ENCODE measurements at places on chromosomes 6 and 20.

DNA sequence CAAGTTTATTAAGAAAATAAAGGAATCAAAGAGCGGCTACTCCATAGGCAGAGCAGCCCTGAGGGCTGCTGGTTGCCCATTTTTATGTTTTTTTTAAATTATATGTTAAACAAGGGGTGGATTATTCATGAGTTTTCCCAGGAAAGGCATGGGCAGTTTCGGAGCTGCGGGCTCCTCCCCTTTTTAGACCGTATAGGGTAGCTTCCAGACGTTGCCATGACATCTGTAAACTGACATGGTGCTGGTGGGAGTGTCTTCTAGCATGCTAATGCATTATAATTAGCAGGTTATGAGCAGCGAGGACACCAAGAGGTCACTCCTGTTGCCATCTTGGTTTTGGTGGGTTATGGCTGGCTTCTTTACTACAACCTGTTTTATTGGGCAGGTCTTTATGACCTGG is 301.8 kb downstream of the TFAP2C start:
- peaks cover 44% of the 10 kb centered on the region for H3K27me3 ChIP-seq
- H3K4me1 ChIP-seq = no peaks in the 10 kb centered on the region
- no peak overlapping the region for H3K27ac ChIP-seq
- DNase-seq = no peak
- no peaks in the 10 kb centered on the region for H3K36me3 ChIP-seq
- H3K4me3 ChIP-seq = no peak overlapping the region

GRCh38 chr6:33768644-33769120 is 20.2 kb downstream of the LEMD2 start:
- no peaks in the 10 kb centered on the region for H3K4me1 ChIP-seq
- H3K36me3 ChIP-seq = peaks cover 5% of the 10 kb centered on the region
- DNase-seq = peak; percentile 81
- H3K27me3 ChIP-seq = peaks cover 9% of the 10 kb centered on the region
- no peak overlapping the region for H3K27ac ChIP-seq

DNA sequence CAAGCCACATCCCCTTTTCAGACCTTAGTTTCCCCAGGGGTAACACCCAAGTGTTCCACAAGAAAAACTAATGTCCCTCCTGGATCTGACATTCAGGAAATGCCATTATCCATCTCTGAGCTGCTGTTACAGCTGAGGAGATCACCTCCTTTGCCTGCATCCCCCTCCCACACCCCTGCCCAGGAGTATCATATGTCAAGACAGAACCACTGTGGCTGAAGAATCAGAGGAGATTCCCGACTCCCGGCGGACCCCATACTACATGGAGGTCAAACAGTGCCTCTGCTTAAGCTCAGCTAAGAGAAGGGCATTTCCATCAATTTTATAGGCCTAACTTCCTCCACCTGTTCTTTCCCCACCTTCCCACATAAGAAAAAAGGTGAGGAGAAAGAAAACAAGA is 36.8 kb upstream of the LRFN2 start:
- no peaks in the 10 kb centered on the region for H3K27me3 ChIP-seq
- no peaks in the 10 kb centered on the region for H3K36me3 ChIP-seq
- H3K27ac ChIP-seq = no peak overlapping the region
- no peak overlapping the region for H3K4me3 ChIP-seq
- no peak for DNase-seq

DNA sequence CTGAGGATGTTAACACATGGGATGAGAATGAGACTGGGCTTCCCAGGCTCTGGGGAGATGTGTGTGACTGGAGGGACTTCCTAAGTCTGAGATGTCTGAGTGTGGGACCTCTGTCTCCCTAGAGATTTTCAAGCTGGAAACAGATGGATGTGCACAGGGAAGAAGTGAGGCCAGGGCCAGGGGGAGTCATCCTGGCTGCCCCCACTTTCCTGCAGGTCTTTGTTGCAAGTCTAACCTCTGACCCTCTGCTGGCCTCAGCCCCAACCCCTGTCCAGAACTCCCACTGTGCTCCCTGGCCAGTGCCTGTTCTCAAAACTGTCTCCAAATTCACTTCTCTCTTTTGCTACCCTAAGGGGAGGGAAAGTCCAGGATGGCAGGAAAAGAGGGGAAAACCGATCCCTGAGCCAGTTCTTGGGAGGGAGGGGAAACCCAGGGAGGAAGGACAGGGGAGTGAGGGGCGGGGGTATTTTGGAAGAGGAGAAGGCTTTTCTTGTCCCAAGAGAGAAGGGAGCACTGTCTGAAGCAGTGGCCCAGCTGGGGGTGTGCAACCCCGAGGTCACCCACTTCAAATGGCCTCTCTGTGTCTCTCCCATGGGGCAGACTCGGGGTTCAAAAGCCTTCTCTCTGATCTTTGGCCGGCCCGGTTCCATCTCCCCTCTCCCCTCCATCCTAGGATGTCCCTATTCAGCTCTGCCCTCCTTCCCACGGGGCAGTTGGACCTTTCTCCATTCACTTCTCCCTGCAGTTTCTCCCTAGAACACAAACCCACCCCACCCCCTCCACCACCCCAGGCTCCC is 3.1 kb downstream of the PPP1R18 start:
- peak overlapping the region; percentile 100 for H3K4me3 ChIP-seq
- peaks cover 42% of the 10 kb centered on the region for H3K4me1 ChIP-seq
- H3K27me3 ChIP-seq = no peaks in the 10 kb centered on the region
- H3K36me3 ChIP-seq = peaks cover 75% of the 10 kb centered on the region
- peak; percentile 19 for DNase-seq

DNA sequence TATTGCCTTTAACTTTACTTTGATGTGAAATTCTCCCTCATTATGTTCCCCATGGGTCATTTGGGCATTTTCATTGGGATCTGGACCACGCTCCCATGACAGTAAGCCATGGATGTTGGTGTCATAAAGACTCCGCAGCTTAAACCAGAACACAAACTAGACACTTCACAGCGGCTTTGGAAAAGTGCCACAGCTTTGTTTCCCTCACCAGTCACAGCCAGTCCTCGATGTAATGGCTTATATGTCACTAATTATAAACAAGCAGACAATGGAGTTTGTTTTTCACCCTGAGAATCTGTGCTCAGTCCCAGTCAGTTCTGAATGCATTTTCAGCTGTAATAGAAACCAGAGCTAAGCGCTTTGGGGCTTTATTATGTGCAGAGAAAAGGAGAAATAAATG is 23.2 kb upstream of the DAAM2 start:
- peaks cover 19% of the 10 kb centered on the region for H3K27me3 ChIP-seq
- no peak for DNase-seq
- H3K4me1 ChIP-seq = no peaks in the 10 kb centered on the region
- no peak overlapping the region for H3K4me3 ChIP-seq
- no peak overlapping the region for H3K27ac ChIP-seq

- DNase-seq = peak; percentile 79
- peaks cover 6% of the 10 kb centered on the region for H3K36me3 ChIP-seq
- H3K27me3 ChIP-seq = no peaks in the 10 kb centered on the region
- peaks cover 21% of the 10 kb centered on the region for H3K4me1 ChIP-seq
- peak overlapping the region; percentile 82 for H3K4me3 ChIP-seq
- H3K27ac ChIP-seq = peak overlapping the region; percentile 81
These were observed 412 bp downstream of the TRIB3 start for GRCh38 chr20:380763-381580.

DNA sequence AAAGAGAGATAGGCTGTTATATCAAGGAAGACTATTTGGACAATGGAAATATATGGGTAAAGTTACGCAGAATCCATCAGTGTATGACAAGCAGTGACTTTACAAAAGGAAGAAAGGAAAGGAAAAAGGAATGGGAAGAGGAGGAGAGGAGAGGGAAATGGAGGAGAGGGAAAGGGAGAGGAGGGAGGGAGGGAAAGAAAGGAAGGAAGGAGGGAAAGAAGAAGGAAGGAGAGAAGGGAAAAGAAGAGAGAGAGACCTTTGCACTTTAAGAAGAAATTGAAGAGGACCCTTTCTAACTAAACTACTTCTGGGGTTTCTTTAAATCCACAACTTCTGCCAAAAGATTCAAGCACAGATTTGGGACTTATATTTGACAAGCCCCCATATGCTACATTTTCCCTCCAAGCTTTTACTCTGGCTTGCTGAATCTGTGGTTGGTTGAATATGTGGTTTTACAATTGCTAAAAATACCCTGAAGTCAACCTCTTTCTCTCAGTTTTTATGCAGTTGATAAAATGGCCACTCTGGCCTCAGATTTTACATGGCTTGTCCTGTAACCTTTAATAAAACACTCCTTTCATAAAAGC is 120.8 kb upstream of the RAB32 start:
- DNase-seq = no peak
- H3K4me1 ChIP-seq = no peaks in the 10 kb centered on the region
- H3K27me3 ChIP-seq = peaks cover 1% of the 10 kb centered on the region
- H3K36me3 ChIP-seq = no peaks in the 10 kb centered on the region
- no peak overlapping the region for H3K27ac ChIP-seq

DNA sequence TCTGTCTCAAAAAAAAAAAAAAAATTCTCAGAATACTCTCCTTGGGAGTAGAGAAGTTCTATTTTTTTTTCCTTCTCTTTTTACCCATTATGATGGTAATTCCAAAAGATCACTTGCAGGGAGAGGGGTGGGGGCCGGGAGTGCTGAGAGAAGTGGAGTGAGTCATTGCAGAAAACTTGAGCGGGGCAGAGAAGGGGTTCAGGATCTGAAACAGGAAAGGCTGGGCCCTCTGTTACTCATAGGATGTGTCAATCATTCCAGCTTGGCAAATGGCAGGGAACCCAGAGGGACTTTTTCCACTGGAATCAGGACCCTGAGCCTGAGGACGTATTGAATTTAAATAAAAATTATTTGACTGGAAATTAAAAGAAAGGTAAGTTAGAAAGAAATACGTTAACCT is 111.4 kb upstream of the ARMC2 start:
- peaks cover 2% of the 10 kb centered on the region for H3K4me1 ChIP-seq
- H3K36me3 ChIP-seq = no peaks in the 10 kb centered on the region
- H3K27ac ChIP-seq = no peak overlapping the region
- no peak for DNase-seq

DNA sequence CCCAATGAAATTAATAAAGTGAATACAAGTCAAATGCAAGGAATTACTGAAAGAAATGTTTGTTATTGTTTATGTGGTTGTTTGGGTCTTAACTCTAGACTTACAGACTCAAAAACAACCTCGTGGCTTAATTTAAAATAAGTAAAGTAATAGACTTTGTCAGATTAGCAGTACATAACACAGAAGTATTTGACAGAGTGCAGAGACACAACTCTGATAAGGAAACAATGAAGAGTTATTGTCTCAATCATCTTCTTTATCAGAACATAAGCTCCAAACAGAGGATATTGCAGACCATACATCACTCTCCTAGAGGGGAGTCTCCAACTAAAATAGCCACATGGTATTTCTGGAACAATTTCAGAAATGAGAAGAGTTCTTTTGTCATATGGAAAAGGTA is 487.7 kb upstream of the HS3ST5 start:
- DNase-seq = no peak
- no peak overlapping the region for H3K4me3 ChIP-seq
- no peaks in the 10 kb centered on the region for H3K36me3 ChIP-seq
- H3K27me3 ChIP-seq = no peaks in the 10 kb centered on the region
- no peak overlapping the region for H3K27ac ChIP-seq

GRCh38 chr6:78525976-78526375 is 341.4 kb upstream of the IRAK1BP1 start:
- H3K4me3 ChIP-seq = no peak overlapping the region
- no peaks in the 10 kb centered on the region for H3K27me3 ChIP-seq
- H3K4me1 ChIP-seq = no peaks in the 10 kb centered on the region

DNA sequence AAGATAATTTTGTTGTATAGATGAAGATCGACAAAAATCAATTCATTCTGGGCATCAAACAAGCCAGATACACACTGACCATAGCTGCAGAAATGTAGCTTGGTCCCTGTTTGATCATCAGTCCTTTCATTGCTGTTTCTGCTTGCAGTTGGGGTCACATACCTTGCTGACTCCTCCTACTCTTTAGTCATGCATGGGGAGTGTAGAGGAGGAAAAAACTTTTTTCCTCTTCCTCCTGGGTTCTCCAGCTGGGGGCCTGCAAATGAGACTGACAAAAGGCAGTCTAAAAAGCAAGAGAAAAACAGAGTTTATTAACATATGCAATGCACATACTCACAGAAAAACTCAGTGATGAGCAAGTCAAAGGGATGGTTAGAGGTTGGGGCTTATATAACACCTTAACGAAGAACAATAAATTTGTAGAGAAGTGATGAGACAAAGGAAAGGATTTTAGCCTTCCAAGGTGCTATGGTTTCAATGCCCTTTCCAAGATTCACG is 105.8 kb downstream of the QRSL1 start:
- no peaks in the 10 kb centered on the region for H3K36me3 ChIP-seq
- no peak for DNase-seq
- H3K27me3 ChIP-seq = peaks cover 2% of the 10 kb centered on the region
- H3K4me1 ChIP-seq = no peaks in the 10 kb centered on the region
- H3K27ac ChIP-seq = no peak overlapping the region
- H3K4me3 ChIP-seq = no peak overlapping the region

- no peak overlapping the region for H3K4me3 ChIP-seq
- H3K27ac ChIP-seq = no peak overlapping the region
- no peaks in the 10 kb centered on the region for H3K27me3 ChIP-seq
- no peaks in the 10 kb centered on the region for H3K4me1 ChIP-seq
These were observed 134.2 kb downstream of the PLCB4 start for GRCh38 chr20:9203081-9203447.

- H3K4me3 ChIP-seq = no peak overlapping the region
- peak overlapping the region; percentile 23 for H3K27ac ChIP-seq
- no peaks in the 10 kb centered on the region for H3K36me3 ChIP-seq
- no peaks in the 10 kb centered on the region for H3K27me3 ChIP-seq
- no peak for DNase-seq
These were observed 63.4 kb upstream of the MRPS10 start for GRCh38 chr6:42280966-42281533.

DNA sequence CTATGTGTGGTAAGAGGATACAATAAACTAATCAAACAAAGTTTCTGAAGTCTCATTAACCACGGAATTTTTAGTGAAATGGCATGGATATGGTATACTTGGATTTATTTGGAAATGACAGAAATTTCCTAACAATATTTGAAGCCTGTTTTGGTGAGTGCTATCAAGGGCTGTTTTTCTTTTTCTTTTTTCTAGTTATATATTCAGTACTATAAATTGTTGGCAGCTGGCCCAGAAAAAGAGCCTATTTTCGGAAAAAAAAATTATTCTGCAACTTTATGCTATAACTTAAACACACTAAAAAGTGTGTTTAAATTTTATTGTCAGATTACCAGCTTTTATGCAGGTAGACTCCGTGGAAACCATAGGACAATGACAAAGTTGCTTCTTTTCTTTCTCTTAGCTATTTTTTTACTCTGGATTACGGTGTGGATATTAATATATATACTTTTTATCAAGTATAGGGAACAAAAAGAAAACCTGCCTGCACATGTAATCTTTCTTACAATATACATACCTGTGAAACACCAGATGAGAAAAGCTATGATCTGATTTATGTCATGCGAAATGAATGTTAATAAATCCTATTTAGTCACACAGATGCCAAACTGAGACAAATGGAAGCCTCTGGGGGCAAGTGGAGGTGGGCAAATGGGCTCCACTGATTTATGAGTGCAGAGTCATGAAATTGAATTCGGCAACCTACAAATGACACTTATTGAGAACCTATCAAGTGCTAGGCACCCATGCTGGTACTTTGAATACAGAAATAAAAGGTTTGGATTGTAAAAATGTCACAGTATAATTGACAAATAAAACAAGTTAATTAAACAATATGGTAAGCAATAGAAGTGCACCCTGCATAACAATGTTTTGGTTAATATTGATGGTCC is 919.5 kb upstream of the FLRT3 start:
- H3K27me3 ChIP-seq = no peaks in the 10 kb centered on the region
- no peak overlapping the region for H3K27ac ChIP-seq
- no peak for DNase-seq
- no peaks in the 10 kb centered on the region for H3K36me3 ChIP-seq

- no peaks in the 10 kb centered on the region for H3K36me3 ChIP-seq
- no peak for DNase-seq
- H3K4me1 ChIP-seq = no peaks in the 10 kb centered on the region
These were observed 303.1 kb downstream of the HAO1 start for GRCh38 chr20:7637184-7637583.
